SK-MEL-5 (cell line): ENCODE measurements at places on chromosomes 16 and 17. TPM values are rescaled to one million over a fixed set of nuclear protein-coding genes. Genes with fewer than 3 reads are reported as not detected.

CCDC40 gene
- 9.0 and 12.9 TPM in 2 replicates for total RNA-seq

MAP2K4 gene
- 28.2 and 32.2 TPM in 2 replicates for total RNA-seq

PIGL gene
- total RNA-seq = 9.4 and 9.9 TPM in 2 replicates

PSMD11 gene
- 111 and 119 TPM in 2 replicates for total RNA-seq

KRT40 gene
- total RNA-seq = not detected in 2 replicates

P2RX5 gene
- total RNA-seq = 2.4 and 3.0 TPM in 2 replicates

MFSD11 gene
- 41.4 and 42.3 TPM in 2 replicates for total RNA-seq

PRR35 gene
- not detected in 2 replicates for total RNA-seq

WNK4 gene
- total RNA-seq = 0.21 and 0.53 TPM in 2 replicates

PPP1R27 gene
- 0.56 and 0.63 TPM in 2 replicates for total RNA-seq

ALOX15B gene
- total RNA-seq = 0.16 and 0.26 TPM in 2 replicates

NPTX1 gene
- total RNA-seq = 0.18 and 0.29 TPM in 2 replicates

CCDC102A gene
- total RNA-seq = 8.9 and 10.5 TPM in 2 replicates

KCNH4 gene
- total RNA-seq = 0.18 and 0.24 TPM in 2 replicates

DOC2B gene
- 0.03 and 0.64 TPM in 2 replicates for total RNA-seq

LPO gene
- total RNA-seq = not detected in 2 replicates

RCVRN gene
- total RNA-seq = not detected in 2 replicates

RHBDL3 gene
- total RNA-seq = 1.9 TPM in 2 replicates

KRTAP9-4 gene
- total RNA-seq = not detected in 2 replicates

CHP2 gene
- total RNA-seq = not detected in 2 replicates

PTGES3L gene
- 0.42 TPM in 1 of 2 replicates, not detected in the other for total RNA-seq

ANKS4B gene
- total RNA-seq = not detected in 2 replicates

CDH5 gene
- not detected in 2 replicates for total RNA-seq

SLC35G6 gene
- not detected in 2 replicates for total RNA-seq

CIAO3 gene
- total RNA-seq = 28.6 and 34.3 TPM in 2 replicates

HASPIN gene
- total RNA-seq = 9.0 and 9.3 TPM in 2 replicates

TNFRSF12A gene
- total RNA-seq = 34.3 and 41.2 TPM in 2 replicates

EVPL gene
- total RNA-seq = 0.08 and 0.16 TPM in 2 replicates

RPTOR gene
- total RNA-seq = 27.3 and 28.6 TPM in 2 replicates

C17orf100 gene
- 1.2 and 1.5 TPM in 2 replicates for total RNA-seq

SOST gene
- not detected in 2 replicates for total RNA-seq

TPPP3 gene
- 0.16 and 0.55 TPM in 2 replicates for total RNA-seq

CDH8 gene
- total RNA-seq = 1.6 TPM in 1 of 2 replicates, not detected in the other

HEATR9 gene
- not detected in 2 replicates for total RNA-seq

PYDC1 gene
- not detected in 2 replicates for total RNA-seq

AIPL1 gene
- not detected in 2 replicates for total RNA-seq

NOD2 gene
- total RNA-seq = not detected in 2 replicates

CHTF8 gene
- total RNA-seq = 70.5 and 80.5 TPM in 2 replicates

B9D1 gene
- total RNA-seq = 14.8 and 19.0 TPM in 2 replicates

RNU2-1 gene
- total RNA-seq = not detected in 2 replicates

CD300H gene
- not detected in 2 replicates for total RNA-seq

KRTAP1-5 gene
- total RNA-seq = not detected in 2 replicates

OR2C1 gene
- total RNA-seq = not detected in 2 replicates

PRKCB gene
- 6.3 and 7.1 TPM in 2 replicates for total RNA-seq

METTL23 gene
- 180 and 183 TPM in 2 replicates for total RNA-seq

POLDIP2 gene
- 135 and 143 TPM in 2 replicates for total RNA-seq

PLCG2 gene
- total RNA-seq = 3.8 and 6.8 TPM in 2 replicates

TCAP gene
- 0.05 and 0.53 TPM in 2 replicates for total RNA-seq

UNC13D gene
- 1.3 and 1.8 TPM in 2 replicates for total RNA-seq
